ENCODE measurements at places on chromosomes 1 and 21. TPM values are rescaled to one million over a fixed set of nuclear protein-coding genes. Genes with fewer than 3 reads are reported as not detected.
A peak's percentile ranks its signal among the peaks of the same experiment; 100 is the strongest.

Gene ALDH4A1
- total RNA-seq: 16.9 TPM

Gene PTPN14
- total RNA-seq: 58.9 TPM

Gene EXTL1
- total RNA-seq: not detected

Gene P3H1
- 114 TPM for total RNA-seq

Gene PCNX2
- 3.5 TPM for total RNA-seq

Gene EPS15
- 38.0 TPM for total RNA-seq

Gene HHIPL2
- total RNA-seq: not detected

Gene SH2D5
- 1.4 TPM for total RNA-seq

Gene CSF3R
- not detected for total RNA-seq

DNA sequence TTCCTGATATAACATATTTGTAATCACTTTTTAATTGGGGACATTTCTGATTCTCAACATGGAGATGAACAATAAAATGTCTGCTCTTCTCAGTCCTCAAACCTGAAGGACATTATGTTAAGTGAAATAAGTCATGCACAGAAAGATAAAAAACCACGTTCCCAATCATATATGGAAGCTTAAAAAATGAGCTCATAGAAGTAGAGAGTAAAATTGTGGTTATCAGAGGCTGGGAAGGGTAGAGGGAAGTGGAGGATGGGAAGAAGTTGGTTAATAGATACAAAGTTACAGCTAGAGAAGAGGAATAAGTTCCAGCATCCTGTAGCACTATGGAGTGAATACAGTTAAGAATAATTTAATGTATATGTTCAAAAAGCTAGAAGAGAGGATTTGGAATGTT lies 1.5 kb upstream of the CD48 start:
- no peak for DNase-seq

DNA sequence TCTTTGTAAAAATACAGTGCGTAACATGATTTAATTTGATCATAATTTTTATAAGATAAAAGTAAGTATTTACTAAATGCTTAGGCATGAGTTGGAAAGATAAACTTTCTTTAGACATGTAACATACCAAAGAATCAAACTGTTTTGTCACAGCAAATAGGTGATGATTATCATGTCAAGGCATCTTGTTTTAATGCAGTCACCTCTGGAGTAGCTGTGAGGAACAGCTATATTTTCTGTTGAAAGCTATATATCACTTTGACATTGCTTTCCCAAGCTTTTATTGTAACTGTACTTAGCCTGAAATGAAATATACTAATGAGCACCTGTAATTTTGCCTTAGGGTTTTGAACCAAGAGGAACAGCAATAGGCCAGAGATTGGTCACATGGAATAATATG lies 151.9 kb downstream of the TLR5 start:
- no peak for DNase-seq

DNA sequence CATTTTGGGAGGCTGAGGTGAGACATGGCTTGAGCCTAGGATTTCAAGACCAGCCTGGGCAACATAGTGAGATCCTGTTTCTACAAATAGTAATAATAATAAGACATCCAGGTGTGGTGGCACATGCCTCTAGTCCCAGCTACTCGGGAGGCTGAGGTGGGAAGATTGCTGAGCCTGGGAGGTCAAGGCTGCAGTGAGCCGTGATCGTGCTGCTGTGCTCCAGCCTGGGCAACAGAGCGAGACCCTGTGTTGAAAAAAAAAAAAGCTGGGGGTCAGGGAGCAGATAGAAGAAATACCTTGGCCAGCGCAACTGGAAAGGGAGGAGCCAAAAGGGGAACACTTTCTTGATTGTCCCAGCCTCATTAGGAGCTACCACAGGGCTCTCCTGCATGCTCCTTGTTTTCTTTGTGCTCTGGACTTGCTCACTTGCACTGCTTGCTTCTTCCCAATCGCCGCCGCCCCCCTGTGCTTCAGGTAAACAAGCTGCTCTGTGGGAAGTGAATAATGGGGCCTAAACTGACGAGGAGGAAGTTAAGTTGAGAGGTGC lies 31.1 kb downstream of the PBX1 start:
- no peak for DNase-seq

- DNase-seq: no peak
Measured at GRCh38 chr1:68917456-68917855, 420.6 kb upstream of the DEPDC1 start.

DNA sequence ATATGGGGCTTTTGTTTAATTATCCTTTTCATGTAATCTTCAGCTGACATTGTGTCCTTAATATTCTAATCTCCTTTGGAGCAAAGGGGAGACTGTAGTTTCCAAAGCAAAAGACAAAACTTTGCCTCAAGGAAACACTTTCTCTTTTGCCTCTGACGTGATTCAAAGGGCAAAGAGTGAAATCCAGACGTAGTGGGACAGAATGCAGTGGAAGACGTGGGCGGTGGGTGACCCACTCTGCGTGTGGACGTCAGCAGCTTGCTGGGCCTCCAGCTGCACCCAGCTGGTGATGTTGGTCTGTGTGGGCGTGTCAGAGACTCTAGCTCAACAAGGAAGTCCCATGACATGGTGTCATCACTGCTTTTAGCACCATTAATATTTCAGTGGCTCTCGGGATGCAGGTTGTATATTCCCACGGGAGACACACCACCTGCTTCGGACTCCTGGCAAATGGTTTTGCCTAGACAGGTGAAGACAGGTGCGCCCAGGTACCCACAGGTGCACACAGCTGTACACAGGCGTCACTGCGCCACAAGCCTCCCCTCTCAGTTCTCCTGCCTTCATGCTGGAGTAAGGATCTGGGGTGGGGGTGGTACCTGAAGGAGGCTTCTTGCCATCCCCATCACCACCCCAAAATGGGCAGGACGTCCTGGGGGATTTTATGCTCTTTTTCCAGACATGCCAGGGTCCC lies 292.1 kb upstream of the VAMP3 start:
- no peak for DNase-seq

- no peak for DNase-seq
Measured at GRCh38 chr1:235874261-235874660, 7.6 kb upstream of the LYST start.

- DNase-seq: no peak
Measured at GRCh38 chr1:32627596-32628162, 22.7 kb downstream of the ZBTB8OS start.

DNA sequence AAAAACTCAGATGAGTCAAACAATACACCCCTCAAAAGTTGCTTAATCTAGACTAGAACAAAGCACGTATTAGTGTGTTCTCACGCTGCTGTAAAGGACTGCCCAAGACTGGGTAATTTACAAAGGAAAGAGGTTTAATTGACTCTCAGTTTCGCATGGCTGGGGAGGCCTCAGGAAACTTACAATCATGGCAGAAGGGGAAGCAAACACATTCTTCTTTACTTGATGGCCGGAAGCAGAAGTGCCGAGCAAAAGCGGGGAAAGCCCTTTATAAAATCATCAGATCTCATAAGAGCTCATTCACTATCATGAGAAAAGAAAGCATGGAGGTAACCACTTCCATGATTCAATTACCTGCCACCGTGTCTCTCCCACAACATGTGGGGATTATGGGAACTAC lies 10.1 kb downstream of the JAM2 start:
- DNase-seq: no peak

DNA sequence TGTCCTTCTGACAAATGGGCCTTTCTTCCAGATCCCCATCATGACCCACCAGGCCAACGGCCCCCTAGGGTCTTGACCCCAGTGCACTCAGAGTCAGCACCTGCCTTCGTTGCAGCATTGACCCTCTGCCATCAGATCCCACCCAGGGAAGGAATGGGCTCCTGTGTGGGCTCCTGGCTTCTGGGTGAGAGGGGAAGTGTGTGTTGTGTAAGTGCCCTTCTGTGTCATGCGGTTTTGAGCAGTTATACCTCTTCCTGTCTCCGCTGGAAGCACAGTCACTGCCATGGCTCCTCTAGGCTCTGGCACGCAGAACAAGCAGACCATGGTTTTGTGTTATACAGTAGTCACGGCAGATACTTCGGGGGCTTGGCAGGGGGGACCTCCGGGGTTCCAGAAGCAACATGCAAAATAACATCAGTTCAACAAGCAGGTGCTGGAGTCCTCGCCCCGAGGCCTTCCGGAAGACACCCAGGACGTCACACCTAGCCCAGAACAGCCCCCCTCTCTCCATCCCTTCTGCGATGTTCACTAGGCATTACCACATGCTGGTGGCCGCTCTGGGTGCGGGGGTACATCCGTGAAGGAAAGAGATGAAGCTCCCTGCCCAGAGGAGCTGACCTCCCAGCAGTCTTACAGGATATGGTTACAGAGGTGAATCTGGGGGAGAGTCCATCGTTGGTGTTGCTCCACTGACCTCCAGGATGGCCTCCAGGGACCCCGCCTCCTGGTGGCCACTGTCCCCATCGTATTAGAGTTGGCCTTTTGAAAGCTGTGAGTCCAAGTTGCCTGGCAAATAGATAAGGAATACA lies 17.4 kb upstream of the KCNAB2 start:
- no peak for DNase-seq

DNA sequence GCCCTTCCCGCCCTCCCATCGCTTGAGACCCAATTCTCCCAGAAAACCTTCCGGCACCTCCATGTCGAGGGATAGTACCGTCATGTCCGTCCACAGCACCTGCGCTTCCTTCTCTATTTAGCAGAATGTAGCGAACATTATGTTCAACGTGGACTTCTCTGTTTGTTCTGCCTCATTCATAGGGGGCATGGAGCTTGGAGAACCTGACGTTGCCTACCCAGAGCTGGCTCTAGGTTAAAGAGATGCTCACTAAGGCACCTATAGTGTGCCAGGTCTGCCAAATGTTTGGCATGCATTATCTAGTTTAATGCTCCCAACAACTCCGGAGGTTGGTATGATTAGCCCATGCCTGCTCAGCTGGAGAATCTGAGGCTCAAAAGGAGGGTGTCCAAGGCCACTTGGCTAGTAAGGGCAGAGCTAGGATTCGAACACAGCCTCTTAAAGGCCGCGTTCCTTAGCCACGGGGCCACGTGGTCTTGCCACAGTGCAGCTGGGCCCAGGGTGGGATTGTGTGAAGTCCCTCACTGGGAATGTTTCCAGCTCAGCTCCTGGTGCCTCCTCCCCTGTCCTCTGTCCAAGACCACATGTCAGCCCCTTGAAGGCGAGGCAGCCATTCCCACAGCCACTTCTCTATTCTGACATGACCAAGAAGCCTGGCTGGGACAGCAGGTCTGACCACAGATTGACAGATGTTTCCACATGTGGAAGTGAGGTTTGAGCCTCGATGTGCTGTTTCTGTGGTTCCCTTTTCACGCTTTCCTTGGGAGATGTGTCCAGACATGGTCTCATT lies 57.8 kb downstream of the RUNX3 start:
- no peak for DNase-seq

DNA sequence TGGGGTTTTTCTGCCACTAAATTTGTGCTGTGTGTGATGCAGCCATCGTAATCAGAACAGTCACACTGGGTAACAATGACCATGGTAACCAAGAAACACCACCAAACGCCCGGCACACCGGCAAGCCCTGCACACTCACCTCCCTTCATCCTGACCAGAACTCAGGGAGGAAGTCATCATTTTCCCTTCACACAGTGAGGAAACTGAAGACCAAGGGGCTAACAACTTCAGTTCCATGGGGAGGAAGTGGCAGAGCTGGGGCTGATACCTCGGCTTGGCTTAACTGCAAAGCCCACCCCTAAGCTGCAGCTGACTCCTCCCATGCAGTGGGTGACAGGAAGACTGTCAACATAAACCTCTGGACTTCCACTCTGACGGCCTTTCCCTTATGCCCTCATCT lies 69.3 kb upstream of the BCAR3 start:
- DNase-seq: no peak

GRCh38 chr1:179025125-179025974 lies at the start of gene FAM20B:
Gene FAM20B (plus strand): TSS chr1:179025894. CDS start chr1:179043848, 17,954 bp downstream.
- DNase-seq: peak; percentile 63

DNA sequence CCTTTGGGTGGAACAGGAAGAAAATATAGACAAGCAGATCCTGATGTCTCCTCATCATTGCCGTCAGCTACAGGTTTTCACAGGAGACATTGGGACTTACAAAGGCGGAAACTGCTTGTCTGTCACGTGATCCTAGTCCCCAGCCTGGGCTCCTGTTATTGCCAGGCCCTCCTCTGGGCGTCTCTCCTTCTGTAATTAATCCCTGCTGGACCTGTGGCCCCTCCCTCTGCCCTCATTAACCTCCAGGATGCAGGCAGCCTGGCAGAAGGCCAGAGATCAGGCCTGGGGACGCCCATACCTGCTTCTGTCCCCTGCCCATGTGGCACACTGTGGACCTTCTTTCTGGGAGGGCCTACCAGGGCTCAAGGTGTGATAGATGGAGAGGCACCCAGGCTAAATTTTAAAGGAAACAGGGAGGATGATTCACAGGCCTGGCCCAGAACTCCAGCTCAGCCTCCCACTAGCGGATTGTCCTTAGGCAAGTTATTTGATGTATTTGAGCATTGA lies 2.4 kb downstream of the S100A5 start:
- DNase-seq: no peak

DNA sequence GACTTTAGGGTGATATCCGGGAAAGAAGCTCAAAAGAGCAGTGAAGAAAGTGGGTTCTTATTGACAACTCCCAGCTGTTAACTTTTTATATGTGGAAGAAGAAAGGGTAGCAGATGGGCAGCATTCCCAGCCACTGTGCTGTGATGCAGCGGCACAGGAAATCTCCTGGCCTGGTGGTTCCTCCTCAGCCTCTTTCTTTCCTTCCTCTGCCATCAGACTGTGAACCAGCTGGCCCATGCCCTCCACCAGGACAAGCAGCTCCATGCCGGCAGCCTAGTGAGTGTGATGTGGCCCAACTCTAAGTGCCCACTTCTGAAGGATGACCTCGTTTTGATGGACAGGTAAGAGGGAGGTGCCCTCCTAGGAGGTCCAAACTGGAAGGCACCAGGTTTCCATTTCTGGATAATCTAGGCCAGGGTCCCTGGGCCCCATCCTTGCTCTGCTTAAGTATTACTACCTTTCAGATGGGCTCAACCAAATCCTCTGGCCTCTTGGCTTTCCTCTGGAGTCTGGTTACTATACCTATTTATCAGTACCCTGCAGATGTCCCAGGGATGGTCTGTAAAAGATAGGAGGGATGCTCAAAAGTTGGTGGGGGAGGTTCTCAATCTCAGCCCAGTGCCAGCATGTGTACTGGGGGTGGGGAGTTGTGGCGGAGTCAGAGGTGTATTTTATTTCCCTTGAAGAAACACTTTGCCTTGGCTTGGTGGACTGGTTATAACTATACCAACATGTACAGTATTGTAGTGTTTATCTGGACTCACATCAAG lies 17.0 kb downstream of the MFN2 start:
- DNase-seq: peak; percentile 20

- no peak for DNase-seq
Measured at GRCh38 chr1:173666646-173667045, 3.0 kb downstream of the ANKRD45 start.
